ENCODE measurements at places on chromosomes 1 and 21. TPM values are rescaled to one million over a fixed set of nuclear protein-coding genes. Genes with fewer than 3 reads are reported as not detected.

The ALPL gene
- not detected for total RNA-seq

The SPATA45 gene
- not detected for total RNA-seq

The RGS16 gene
- total RNA-seq, result 0.11 TPM

The DPT gene
- total RNA-seq, result not detected

The KCNH1 gene
- under 0.01 TPM for total RNA-seq
